Mucosa of descending colon (tissue), 3 donors: ENCODE measurements at places on chromosomes 13 and 19. TPM values are rescaled to one million over a fixed set of nuclear protein-coding genes. Genes with fewer than 3 reads are reported as not detected.

GRCh38 chr13:34207334-34207733, 389.4 kb downstream of the RFC3 start:
- DNase-seq = no peak

GRCh38 chr13:27904719-27905118, 15.1 kb upstream of the PDX1 start:
- DNase-seq = no peak

- DNase-seq = no peak
Measured at GRCh38 chr13:36820222-36820621, 1.2 kb downstream of the RFXAP start.

DNA sequence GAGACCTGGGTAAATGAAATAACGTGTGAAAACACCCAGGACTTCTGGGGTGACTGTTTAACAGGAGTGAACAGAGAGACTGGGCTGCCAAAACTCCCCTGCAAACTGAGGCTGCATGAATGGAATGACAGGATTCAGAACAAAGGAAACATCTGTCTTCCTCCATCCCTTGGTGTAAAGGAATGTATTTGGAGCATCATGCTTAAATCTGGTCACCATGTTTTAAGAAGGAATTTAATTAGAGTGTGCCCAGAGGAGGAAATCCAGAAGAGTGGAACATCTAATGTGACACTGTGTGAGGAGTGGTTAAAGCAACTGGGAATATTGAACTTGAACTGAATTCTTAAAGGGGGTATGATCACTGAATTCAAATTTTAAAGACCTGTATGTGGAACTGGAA, 437.2 kb downstream of the LIG4 start:
- no peak for DNase-seq

GRCh38 chr13:21100994-21101757, 39.8 kb upstream of the LATS2 start:
- DNase-seq = no peak

DNA sequence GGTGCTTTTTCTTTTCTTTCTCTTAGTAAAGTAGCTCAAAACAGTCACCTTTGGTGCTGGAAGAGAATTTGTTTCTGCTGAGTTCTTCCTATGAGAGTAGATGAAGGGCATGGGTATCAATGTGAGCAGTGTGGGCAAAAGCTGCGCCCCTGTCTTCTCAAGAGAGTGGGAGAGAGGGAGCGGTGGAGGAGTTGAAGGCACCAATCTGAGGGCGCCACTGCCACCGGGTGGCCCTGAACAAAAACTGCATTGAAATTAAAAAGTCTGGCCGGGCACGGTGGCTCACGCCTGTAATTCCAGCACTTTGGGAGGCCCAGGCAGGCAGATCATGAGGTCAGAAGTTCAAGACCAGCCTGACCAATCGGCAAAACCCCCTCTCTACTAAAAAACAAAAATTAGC, 28.7 kb upstream of the EPHX3 start:
- DNase-seq = no peak

The HIPK4 gene
- not detected for total RNA-seq

The TRMT1 gene
- total RNA-seq = 30.0 TPM
